ENCODE measurements at places on chromosomes 7 and 10.

GRCh38 chr7:29637374-29637773 is 73.7 kb downstream of the PRR15 start:
- DNase-seq: no peak

DNA sequence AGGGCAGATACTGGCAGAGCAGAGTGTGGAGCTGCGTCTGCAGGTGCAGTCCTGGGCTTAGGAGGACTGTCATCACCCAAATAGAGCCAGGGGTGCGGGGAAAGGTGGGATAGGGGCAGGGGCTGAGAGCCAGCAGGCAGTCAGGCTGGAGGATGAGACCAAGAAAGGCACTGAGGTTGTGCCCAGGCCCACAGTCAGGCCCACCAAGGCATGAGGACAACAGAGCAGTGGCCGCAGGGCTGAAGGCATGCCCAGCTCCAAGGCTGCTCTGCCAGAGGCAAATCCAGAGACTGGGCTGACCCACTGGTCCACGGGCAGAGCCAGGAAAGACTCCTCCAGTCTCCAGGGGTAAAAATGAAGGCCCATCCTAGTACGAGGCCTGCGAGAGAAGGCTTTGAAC is 24.4 kb upstream of the GATAD1 start:
- no peak for DNase-seq

DNA sequence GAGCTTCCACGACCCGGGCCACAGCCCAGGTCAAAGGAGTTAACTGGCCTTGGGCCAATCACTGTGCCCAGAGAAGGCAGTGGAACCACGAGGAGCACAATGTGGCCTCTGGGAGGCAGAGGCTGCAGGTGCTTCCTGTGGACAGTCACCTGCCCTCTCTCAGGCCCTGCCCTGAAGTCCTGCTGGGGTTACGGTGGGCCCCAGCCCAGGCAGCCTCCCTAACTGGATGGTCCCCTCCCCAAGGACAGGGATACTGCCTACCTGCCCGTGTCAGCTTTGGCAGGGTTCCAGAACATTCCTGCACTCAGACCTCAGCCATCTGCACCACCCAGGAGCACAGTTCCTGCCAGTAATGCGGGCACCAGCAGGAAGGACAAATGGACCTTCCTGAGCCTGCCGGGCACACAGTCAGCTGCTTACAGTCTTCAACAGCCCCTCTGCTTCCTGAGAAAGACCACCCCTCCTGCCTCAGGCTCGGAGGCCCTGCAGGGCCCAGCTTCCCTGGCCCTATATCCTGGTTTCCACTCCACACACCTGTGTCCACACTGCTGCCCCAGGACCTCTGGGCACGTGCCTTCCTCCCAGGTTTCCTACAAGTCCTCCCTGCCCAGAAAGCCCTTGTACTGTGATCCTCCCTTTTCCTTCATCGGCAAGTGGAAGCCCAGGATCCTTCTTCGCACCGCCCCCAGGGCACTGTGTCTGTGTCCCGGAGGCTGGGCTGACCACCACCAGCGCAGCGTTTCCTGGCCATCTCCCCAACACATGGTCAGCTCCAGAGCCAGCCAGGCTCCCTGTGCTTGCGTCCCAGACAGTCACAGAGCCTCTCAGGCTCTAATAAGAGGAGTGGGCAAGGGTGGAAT is 23.3 kb downstream of the WDR86 start:
- DNase-seq: no peak

- no peak for DNase-seq
These were observed 6.1 kb upstream of the SCRN1 start for GRCh38 chr7:29995652-29996051.

GRCh38 chr7:147298611-147299043 is 1182.0 kb downstream of the CNTNAP2 start:
- peak; percentile 50 for DNase-seq

- peak; percentile 84 for DNase-seq
These were observed at the start of gene CDK14 for GRCh38 chr7:90595801-90596670. CDK14 (plus strand) TSS chr7:90596321; CDS start chr7:90596628, 307 bp downstream.

DNA sequence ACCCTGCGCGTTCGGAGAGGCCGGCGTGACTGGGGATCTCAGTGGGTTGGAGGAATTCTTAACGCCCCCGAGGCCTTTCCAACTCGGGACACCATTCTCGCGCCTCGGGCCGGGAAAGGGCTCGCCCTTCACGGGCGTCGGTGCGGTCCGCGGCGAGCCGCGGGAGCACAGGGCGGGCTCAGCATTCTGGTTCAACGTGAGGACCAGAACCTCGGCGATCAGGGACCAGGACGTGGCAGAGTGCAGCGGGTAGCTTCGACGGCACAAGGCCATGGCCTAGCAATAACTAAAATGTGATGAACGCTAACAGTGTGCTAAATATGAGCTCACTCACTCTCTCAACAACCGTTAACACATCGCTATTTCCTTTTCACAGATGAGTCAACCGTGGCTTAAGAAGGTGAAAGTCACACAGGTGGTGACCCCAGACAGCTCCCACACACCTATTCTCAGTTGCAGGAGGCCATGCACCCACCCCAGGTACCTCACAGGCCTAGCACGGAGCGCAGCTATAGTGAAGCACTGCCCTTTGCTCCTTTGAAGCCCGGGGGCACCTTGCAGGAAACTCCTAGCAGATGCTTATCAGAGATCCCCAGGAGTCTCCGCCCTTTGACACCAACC is 4.5 kb upstream of the EMX2 start:
- no peak for DNase-seq

DNA sequence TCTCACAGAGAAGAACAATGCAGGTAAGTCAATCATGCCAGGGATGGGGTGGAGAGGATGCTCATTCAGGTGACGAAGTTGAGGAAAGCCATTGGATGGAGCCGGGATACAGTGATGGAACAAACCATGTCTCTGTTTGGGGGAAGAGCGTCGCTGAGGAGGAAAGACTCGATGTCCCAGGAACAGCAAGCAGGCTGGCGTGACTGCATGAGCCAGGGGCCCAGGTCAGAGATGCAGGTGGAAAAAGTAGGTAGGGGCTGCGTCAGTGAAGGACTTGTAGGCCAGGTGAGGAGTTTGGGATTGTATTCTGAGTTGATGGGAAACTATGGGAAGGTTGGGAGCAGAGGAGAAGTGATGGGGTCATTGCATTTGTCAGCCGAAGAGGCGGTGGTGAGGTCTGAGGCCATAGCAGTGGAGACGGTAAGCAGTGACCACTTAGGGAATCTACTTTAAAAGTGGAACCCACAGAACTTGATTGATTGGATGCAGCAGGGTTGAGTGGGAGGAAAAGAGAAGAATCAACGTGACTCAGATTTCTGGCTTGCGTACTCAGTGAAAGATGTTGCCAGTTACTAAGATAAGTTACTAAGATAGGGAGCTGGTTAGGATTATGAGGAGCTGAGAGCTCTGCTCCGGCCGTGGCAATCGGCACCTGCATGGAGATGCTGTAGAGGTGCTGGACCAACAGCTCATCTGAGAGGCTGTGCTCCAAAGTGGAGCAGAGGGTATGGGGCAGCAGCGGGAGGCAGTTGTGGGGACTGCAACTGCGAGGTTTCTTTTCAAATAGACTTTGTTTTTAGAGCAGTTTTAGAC is 12.5 kb upstream of the IL2RA start:
- DNase-seq: no peak

Data from COR-L47 (cell line).